A549 (cell line): ENCODE measurements at places on chromosomes 2 and 18. TPM values are rescaled to one million over a fixed set of nuclear protein-coding genes. Genes with fewer than 3 reads are reported as not detected.

UGT1A8 gene
- polyA plus RNA-seq = 0.05 to 0.25 TPM in 2 of 3 replicates, not detected in the other

GRCh38 chr2:174835797-174836255 is 71.6 kb upstream of the CHRNA1 start:
- DNase-seq = no peak

DNA sequence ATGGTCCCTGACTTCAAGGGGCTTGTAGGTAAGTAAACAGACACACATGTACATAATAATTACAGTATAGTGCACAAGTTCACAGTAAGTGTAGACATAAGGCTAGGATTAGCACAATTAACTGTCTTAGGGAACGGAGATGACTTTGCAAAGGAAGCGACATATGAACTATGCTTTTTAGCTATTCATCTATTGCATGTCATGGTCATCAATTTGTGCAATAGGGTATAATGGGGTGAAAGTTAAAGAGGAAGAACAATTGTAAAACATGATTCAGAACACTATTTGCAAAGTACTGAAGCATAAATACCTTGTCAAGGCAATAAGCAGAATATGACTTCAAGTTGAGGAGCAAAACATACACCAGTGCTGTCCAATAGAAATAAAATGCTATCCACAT is 112.3 kb upstream of the SLC8A1 start:
- DNase-seq = no peak

DNA sequence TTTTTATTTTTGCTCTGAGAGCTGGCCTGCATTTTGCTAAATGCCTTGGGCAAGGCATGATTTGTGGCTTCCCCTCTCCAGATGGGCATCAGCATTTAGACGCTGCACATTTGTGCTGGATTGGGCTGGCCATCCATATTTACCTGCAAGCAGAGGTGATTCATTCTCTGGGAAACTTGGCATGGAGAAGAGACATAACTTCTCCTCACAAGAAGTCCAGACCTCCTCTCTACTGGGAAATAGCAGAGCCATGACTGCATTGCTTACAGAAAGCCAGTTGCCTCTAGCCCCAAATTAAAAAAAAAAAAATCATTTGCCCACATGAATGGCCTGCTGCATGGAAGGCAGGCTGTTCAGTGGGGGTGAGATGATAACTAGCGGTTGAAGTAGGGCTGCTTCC is 120.1 kb downstream of the ACTR3 start:
- DNase-seq = no peak

DNA sequence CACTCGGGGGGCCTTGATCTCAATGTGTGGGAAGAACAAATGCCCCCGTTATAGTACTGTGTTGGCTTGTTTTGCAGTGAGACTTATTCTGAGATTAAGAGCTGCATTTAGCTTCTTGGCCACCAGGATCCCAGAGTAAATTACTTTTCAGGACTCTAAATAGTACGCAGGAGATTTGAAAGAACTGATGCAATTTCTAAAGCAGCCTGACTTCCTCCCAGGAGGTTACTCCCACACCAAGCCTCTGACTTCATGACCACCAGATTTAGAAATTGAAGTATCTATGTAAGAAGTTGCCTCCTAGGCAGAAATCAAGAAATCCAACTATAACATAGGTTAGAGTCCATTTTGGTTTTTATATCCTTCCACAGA is 67.0 kb downstream of the FEZ2 start:
- DNase-seq = no peak

GRCh38 chr2:43013821-43014345 is 212.5 kb downstream of the ZFP36L2 start:
- no peak for DNase-seq
